GM20000 (cell line): ENCODE measurements at places on chromosomes 5 and 9.
A peak's percentile ranks its signal among the peaks of the same experiment; 100 is the strongest.

GRCh38 chr5:141084487-141084989, 9.9 kb upstream of the PCDHB2 start:
- DNase-seq = no peak

DNA sequence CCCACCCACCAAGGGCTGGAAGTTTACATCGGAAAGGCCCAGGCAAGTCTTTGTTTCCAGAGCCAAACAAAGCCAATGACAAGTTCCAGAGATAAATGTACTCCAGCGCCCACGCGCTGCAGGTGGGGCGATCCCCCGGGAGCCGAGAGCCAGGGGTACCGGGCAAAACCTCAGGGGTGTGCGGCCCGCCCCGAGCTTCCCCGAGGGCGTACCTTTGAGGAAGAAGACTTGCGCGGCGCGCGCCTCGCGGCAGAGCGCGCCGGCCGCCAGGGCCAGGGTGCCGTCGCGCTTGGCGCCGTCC, 671 bp downstream of the DUSP1 start:
- DNase-seq = no peak

DNA sequence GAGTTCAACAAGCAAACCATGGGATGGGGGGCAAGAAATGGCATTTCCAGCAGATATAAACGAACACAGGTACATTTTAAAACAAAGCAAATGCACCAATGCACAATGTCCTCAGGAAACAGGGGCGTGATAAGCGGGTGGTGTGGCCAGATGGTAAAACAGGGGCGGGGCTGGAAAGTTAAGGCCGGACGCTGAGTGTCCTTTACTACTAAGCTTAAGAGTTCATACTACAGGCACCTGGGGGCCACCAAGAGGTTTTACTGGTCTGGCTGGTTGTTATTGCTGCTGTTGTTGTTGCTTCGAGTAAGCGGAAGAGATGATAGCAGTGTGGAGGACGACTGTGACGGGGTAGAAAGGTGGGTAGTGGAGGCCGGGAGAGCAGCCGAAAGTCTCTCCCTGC, 99.8 kb downstream of the ATPSCKMT start:
- DNase-seq = no peak

DNA sequence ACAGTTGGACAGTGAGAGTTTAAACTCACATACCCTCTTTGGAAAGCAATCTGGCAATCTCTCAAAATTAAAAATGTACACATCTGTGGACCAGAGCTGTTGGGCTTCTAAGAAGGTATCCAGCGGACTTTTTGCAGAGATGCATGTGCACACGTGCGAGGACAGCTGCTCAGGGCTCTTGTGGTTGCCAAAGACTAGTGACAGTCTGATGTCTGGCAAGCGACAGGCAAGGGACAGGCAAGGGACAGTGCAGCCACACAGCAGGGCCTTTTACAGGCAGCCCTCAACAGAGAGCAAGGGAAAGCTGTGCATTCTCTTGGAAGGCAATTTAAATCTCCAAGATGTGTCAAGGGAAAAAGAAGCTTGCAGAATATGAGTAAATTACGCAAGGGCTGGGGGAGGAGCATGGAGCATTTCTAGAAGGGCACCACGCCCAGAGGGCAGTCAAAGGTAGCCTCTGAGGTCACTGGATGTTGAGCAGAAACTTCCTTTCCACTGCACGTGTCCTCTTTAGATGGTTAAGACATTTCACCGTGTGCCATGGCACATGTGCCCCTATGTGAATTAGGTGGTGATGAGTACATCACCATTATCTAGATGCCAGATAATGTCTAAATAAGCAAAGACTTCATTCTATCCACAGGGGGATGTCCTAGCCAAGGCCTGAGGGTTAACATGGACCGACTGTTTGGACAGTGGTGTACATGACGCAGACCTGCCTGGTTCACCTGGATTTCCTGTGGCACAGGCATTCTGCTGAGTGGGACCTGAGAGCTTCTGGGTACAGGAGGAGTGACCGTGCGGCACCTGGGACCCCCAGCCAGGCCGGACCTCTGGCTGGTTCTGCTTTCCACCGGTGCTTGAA, 9.1 kb downstream of the GFPT2 start:
- no peak for DNase-seq

DNA sequence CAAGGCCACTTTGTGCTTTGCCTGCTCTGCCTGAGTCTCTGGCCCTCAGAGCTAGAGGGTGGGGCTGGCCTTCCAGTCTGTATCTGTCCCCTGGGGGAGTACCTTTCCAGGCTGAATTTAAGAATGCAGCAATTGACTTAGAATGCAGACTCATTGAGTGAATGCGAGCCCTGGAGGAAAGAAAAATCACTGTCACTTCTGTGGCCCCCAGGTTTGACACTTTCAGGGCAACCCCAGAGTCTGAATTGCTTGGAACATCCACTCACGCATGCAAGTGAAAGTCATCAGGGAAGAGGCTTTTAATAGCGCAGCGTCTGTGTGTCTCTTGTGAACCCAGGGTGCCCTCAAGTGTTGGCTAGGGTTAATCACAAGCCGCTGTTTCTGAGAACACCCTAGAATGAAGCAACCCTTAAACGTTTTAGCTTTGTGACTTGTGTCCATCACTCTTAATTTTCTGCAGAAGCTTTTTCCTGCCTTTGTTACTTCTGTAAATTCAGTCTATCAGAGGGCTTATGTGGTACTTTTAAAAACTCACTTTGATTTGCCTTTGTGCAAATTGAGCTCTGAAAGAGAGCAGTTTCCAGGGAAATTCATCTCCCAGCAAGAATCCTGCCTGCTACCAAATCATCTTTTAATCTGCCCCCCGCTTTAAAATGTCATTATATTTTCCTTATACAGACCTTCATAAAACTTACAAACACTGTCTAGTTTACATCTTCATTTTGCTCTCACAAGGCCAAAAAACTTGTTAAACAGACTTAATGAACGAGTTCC, 146.8 kb upstream of the IQGAP2 start:
- peak; percentile 67 for DNase-seq

DNA sequence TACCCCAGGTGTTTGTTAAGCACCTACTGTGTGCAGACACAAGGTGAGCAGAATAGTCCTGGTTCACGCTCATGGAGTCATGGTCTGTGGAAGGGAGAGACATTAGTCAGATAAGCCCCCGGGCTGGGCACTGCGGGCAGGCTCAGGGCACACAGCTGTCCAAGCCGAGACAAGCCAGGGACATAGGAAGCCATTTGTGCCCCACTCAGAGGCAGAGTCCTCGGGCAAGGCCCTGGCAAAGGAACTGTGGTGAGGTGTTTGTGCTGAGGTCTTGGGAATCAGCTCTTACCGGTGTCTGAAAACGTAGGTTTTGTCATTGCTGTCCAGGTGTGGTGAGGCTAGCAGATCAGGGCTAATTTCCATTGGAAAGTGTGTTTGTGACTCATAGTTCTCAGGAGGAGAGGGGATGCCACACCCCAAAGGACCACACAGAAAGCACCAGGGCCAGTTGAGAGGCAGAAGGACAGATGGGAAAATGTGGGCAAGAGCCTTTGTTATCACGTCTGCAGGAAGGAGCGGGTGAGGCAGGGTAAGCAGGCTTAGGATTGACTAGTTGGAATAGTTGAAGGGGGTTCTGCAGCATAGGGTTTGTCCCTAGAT, 46.1 kb upstream of the NEURL1B start:
- no peak for DNase-seq

DNA sequence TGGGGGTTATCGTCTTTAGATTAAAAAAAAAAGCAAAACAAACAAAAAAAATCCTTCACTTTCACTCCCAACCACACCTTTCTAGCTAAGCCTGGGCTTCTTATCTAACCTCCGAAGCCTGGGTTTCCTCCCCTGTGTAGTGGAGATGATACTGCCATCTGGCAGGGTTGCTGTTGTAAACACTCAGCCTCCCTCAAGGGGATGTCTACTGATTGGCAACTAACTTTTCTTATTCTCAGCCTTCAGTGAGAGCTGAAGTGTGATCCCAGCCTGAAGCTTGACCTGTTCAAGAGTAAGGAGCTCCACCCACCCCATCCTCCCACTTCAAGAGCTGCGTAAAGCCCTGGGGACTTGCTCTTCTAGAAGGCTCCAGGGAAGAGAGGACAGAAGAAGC, 21.5 kb upstream of the WWC1 start:
- DNase-seq = no peak

DNA sequence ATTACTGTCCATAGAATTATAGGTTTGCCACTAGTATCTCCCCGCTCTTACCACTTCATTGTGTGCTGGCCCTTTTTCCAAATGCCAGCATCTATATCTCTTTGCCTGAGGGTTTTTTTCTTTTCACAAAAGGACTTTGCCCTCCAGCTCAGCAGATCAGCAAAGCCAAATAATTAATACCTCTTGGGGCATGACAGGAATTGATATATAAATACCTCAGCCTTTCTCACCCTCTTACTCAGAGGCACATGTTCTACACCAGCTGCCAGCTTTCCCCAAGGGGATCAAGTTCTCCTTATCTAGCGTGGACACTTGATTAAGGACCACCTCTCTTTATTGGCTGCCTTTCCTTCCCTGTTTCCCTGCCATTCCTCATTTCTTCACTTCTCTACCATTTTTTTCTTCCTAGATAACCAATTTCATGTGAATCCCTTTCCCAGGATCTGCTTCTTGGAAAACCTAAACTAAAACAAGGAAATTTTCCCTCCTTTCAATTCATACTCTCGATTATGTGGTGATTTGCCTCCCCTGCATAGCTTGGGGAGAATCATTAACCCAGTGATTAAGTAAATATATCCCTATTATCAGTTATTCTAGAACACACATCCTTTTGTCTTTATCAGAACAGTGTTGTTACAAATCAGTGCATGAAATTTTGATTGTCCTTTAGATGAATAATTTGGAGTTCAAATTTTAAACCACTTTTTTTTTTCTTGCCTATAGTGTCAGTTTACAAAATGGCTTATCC, 6.9 kb upstream of the NUDT12 start:
- no peak for DNase-seq

GRCh38 chr5:54103871-54104270, 206.5 kb downstream of the ARL15 start:
- DNase-seq = no peak

DNA sequence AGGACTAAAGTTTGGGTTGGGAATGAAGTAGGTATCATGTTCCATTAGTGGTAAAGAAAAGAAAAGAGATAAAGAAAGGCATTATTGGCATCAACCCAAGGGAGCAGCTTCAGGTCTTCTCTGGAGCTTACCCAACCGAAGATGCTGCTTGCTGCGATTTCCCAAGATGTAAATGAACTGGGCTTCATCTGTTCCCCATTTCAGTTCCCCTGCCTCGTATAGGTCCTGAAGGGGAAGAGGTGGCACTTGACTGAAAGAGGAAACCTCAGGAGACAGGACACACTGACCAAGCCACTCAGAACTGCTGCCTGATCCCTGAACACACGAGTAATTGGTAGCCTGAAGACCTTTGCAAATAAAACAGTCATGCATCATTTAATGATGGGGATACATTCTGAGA, 24.6 kb downstream of the ANXA6 start:
- no peak for DNase-seq

- DNase-seq = no peak
Measured at GRCh38 chr5:93654676-93655075, 71.7 kb downstream of the NR2F1 start.

GRCh38 chr5:83474161-83474796, 2.7 kb downstream of the VCAN start:
- peak; percentile 77 for DNase-seq

DNA sequence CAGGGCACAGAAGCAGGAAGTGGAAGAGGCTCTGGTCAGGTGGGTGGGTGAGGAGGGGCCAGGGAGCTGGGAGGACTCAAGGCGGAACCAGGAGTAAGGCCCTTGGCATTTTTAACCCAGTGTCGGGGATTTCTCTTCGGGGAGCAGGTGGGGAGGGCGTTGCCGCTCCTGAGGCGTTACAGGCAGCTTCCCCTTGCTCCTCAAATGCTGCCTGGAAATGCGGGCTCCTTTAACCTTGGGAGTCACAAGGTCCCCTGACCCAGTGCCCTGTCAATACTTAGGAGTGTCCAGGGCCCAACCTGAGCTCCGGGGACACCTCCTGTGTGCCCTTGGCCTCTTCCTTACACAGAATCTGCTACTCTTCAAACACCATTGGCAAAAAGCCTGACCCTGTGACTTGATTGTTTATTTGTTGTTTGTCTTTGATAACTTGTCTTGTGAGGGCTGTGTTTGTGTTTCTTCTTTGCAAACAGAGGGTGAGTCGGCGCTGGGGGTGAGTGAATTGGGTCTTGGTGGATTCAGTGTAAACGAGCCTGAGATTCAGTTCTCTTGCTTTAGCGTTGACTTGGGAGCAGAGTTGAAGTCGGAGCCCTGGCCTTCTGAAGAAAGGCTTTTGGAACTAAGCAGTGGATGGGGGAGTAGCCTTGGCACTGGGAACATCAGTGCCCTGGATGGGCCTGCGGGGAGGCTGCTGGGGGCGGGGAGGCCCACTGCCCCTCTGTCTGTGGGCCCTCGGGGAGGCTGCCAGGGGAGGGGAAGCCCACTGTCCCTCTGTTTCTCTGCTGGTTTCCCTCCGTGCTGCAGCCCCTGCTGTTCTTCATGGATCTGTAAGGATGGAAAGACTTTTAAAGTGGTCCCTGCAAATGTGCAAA, 300.7 kb upstream of the IRX4 start:
- DNase-seq = no peak

DNA sequence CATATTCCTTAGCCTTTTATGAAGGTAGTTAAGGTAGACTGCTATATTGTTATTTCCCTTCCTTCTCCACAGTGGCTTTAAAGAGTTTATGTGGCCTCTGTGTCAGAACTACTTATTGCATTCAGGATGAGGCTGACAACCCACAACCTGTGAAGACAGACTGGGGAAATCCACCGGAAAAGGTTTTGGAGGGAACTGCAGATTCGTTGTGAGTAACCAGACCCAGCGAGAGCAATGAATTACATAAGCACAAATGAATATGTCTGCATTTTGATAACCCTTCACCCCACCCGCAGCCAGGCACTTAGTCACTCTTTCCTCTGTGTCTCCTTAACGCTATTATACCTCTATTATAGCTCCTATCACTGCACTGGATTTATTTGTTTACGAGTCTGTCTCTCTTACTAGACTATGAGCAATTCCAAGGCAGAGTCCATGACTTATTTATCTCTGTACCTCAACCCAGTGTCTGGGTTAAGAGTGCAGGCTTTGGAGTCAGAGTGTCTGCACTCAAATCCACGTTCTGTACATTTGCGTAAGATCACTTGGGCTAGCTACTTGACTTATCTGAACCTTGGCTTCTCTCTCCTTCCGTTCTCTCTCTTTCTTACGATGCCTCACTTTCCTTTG, 19.2 kb downstream of the KCTD16 start:
- DNase-seq = peak; percentile 13

DNA sequence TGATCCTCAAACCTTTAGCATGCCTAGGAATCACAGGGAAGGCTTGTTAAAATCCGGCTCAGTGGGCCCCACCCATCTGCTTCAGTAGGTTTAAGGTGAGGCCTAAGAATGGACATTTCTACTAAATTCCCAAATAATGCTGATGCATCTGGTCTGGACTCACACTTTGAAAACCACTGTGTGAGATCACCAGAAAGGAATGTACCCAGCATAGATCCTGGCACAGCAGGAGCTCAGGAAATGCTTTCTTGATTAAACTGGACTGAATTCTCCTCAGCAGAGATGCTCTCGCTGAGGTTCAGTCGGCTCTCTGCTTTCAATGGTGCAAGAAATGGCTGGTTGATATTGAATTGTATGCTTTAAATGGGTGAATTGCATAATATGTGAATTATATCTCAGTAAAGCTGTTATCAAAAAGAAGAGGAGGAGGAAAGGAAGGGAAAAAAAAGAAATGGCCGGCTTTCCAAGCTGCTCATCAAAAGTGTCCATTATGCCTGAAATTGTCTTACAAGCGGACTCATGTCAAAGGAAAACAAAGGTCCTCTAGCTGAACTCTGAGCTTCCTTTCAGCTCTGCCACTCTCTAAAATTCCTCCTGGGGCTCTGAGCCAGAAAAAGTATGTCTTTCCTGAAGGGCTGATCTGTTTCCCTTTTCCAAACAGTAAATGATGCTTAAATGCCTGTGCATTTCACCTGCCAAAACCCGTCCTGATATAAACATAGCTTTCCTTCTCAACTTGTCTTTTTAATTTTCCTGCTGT, 77.6 kb upstream of the SAP30L start:
- no peak for DNase-seq

- DNase-seq = no peak
Measured at GRCh38 chr5:175823731-175824525, 47.5 kb upstream of the CPLX2 start.
